Activated T-cell treated with anti-CD3 and anti-CD28 coated beads, Interleukin-2, amount 50 U/mL, for 48 hours (primary cell): ENCODE measurements at places on chromosomes 6 and 20.

DNA sequence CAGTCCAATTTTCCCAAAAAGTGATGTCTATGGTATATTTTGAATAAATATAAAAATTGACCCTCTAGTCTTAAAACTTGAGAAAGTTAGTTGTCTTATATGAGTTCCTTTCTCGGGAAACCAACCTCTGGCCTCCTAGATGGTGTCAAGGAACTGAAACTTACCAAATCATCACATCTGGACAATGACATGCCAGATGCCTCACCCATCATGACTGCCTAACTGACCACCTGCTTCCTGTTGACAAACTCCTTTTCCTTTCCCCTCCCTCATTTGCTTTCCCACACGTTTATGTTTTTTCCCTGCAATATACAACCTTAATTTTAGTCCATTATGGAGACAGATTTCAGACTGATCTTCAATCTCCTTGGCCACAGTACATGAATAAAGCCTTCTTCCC is 731.0 kb downstream of the EPHA7 start:
- DNase-seq: no peak

GRCh38 chr6:149242883-149243282 is 74.6 kb upstream of the TAB2 start:
- DNase-seq: no peak

DNA sequence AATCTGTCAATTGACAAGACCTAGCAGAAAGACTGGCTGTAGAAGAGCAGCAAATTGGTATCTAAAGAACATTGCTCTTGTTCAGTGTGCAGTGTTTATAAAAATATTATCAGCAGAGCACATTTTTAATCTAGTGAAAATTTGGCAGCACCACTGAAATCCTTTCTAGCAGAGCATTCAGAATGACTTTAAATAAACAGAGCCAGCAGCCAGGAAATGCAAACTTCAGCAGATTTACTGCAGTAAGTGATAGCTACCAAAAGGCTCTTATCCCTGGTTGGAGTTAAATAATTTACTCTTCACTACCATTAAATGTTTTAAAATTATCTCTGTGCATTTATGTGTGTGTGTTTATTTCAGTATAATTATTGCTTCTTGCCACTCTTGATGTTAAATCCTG is 590.9 kb upstream of the CITED2 start:
- DNase-seq: no peak

GRCh38 chr6:142002825-142003405 is 129.8 kb upstream of the GJE1 start:
- no peak for DNase-seq

- DNase-seq: no peak
These were observed 1.4 kb upstream of the PTPRT start for GRCh38 chr20:43191143-43191542.

GRCh38 chr6:44044154-44044539 is 83.1 kb downstream of the MRPL14 start:
- no peak for DNase-seq

DNA sequence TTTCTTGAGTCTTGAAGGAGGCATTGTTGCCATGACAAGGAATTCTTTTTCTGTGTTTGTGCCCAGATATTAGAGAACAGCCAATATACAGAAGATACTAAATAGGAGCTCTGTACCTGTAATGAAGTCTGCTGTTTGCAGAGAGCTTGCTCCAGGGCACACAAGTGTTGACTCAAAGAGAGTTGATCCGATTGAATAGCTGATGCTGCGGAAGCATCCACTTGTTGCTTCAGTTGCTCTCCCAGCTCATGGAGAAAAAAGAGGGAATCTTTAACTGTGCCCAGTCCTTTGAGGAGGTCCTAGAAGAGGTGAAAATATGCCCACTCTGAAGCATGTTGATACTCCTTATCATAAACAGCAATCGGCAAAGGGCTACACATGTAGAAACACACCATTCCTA is 411.4 kb downstream of the ESR1 start:
- DNase-seq: no peak

GRCh38 chr6:121442576-121442975 is 7.1 kb downstream of the GJA1 start:
- DNase-seq: no peak

- no peak for DNase-seq
These were observed 14.0 kb upstream of the RUNX2 start for GRCh38 chr6:45314146-45314545.

GRCh38 chr20:48621376-48622078 is 206.3 kb downstream of the PREX1 start:
- DNase-seq: no peak

GRCh38 chr6:2222275-2222842 is 23.0 kb downstream of the GMDS start:
- no peak for DNase-seq
